ENCODE measurements at places on chromosomes 5 and 9.

- no peak for DNase-seq
These were observed 20.4 kb upstream of the ARSI start for GRCh38 chr5:150323092-150323491.

- DNase-seq, result no peak
These were observed 1138.2 kb downstream of the TAF11L14 start for GRCh38 chr5:18772475-18772874.

DNA sequence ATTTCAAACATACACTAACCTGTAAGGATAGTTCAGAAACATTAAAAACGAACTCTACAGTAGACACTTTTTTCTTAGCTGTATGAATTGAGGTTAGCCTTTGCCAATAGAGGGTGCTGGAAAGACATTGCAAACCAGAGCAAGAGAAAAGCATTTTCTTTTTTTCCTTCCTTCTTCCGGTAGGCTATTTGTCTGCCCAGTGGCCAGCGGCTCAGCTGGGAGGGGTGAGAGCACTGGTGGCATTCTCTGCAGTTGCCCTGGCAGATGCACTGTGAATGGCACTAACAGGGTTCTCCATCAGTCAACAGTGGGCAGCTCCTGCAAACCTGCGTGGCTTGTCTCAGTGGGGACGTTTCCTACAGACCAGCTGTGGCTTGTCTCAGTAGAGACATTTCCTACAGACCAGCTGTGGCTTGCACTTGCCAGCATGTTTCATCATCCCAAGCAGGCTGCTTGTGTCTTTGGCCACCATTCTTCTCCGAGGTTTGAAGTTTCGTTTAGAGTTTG lies 984.5 kb upstream of the CDH18 start:
- DNase-seq, result peak; percentile 4

DNA sequence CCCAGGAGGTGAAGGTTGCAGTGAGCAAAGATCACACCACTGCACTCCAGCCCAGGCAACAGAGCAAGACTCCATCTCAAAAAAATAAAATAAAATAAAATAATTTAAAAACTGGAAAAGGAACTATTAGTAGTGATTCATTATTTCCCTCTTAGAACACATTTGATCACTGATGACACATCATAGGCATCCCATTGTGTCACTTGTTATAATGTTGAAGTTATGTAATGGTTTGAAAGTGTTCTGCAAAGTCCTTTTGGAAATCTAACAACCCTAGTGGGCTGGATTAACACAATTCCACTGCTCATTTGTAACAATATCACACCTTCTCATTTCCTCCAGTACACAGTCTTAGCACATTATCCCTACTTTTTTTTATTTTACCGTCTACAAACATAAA lies 81.8 kb upstream of the LMNB1 start:
- no peak for DNase-seq

DNA sequence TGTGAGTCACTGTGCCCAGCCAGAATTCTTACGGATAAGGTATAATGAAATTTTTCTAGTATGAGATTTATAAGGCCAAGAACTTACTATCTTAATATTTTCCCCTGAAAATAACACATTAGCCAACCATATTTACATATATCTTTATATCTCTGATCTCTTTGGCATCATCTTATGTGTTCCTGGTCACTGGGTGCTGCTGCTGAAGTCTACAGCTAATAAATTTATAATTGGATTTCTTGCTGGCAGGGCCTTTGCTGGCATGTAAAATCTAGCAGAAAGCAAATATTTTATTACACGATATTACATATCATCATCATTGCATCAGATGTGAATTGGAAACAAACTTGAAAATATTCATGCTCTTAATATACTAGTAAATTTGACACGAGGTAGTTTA lies 590.7 kb downstream of the ANXA1 start:
- DNase-seq, result no peak

- DNase-seq, result no peak
These were observed 5.4 kb downstream of the GDA start for GRCh38 chr9:72154468-72155285.

- DNase-seq, result peak; percentile 52
These were observed 291.8 kb upstream of the DAB2 start for GRCh38 chr5:39716532-39717028.

GRCh38 chr9:111621895-111622480 lies 9.1 kb upstream of the DNAJC25 start:
- DNase-seq, result peak; percentile 53

DNA sequence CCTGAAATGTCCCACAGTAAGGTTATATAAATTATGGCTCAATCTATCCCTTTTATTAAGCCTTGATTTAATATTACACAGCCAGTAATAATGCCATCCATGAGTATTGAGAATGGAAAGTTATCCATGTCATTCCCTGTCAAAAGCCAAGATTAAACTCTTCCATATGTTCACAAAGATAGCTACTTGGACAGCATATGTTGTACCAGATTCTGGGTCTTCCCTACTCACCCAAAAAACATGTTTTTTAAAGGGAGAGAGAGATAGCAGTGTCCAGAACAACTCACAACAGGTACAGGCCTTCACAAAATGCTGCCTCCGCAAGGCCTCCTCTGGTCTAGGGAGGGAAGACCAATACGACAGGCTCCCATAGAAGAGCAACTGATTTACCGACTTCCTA lies 15.4 kb downstream of the CDK5RAP2 start:
- DNase-seq, result no peak

GRCh38 chr5:76404223-76405211 lies 1.4 kb downstream of the IQGAP2 start:
- DNase-seq, result no peak

DNA sequence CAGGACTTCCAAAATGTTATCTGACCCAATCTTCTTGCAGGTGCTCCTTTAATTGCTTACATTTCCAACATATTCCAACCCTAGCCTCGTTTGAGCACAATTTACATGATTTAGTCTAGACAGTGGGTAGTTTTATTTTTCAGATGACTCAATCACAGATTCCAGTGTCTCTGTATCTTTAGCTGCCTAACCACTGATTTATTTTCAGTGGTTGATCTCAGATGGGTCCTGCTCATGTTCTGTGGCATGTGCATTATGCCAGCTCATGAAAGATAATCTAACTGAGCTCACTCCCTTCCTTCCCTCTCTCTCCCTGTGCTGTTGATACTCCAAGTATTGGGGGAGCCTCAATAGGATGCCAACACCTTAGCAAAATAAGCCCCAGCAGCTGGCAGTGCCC lies 106.1 kb upstream of the ICE1 start:
- no peak for DNase-seq

DNA sequence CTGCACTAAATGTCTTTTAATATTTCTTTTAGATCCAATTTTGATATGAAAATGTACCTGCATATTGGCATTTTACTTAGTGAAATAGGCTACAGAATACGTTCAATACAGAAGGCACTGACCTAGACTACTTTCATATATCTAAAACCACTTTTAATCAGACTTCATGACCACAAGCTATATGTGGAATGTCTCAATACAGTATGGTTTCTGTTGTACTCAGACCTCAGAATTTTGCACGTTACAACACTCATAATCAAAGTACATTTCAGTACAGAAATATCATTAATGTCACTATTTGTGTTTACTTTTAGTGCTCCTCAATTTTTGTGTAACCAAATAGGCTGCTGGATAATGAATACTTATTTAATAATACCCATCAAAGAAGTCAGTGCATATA lies 74.8 kb downstream of the MEF2C start:
- no peak for DNase-seq

GRCh38 chr5:8700671-8701070 lies 831.7 kb downstream of the MTRR start:
- no peak for DNase-seq

- no peak for DNase-seq
These were observed 117.3 kb upstream of the ADAMTS19 start for GRCh38 chr5:129342796-129343195.

- no peak for DNase-seq
These were observed 2.5 kb upstream of the TENT4A start for GRCh38 chr5:6710551-6711318.

GRCh38 chr5:82221020-82221419 lies 57.1 kb downstream of the RPS23 start:
- no peak for DNase-seq

- no peak for DNase-seq
These were observed 41.9 kb downstream of the ZNF354A start for GRCh38 chr5:178688551-178688950.

DNA sequence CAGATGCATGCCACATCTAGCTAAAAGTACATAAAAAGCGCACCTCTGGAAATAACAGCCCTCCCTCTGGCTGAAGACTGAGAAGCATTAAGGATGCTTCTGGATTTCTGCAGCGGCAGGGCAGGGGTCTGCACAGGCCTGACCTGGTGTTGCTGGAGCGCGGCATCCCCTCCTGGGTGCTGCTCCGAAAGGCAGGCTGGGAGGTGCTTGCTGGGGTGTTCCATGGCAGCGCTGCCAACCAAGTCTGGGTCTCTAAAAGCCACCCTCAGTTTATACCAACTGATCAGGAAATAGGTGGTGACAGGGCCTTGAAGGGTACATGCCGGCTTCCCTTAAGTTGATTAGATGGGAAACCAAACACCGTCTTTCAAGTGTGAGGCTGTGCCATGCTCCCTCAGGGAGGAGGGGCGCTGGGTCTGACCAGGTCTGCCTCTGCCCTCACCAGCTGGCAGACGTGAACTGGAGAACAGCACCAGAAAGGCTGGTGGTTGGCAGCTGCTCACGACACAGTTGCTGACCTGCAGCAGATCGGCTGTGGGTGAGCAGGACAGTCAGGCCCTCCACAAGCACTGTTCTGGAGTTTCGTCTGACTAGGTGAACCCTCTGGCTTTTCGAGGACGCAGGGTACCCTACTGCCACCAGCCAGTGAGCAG lies 81.6 kb downstream of the DAP start:
- no peak for DNase-seq

DNA sequence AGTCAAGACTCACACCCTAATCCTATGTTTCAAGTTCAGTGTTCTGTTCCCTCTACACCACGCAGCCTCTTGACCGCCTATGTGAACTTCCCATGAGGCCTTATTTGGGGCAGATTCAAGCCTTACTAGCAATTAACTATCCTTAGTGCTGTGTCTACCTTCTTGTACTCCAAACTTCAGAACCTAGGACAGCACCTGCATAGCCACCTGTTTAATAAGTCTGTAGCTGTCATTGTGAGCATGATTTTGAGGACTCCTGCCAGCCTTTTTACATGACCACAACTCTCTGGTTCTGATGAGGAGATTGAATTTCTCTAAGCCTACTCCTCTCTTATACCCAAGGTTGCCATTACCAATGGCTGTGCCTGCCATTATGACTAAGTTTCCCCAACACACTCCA lies 50.8 kb upstream of the PCSK1 start:
- peak; percentile 61 for DNase-seq

- DNase-seq, result no peak
These were observed 93.1 kb upstream of the ACO1 start for GRCh38 chr9:32291370-32291769.

GRCh38 chr5:116076496-116076895 lies 8.3 kb upstream of the COMMD10 start:
- no peak for DNase-seq

GRCh38 chr9:69923972-69924371 lies 103.4 kb downstream of the CFAP95 start:
- DNase-seq, result no peak

- DNase-seq, result no peak
These were observed 184.9 kb downstream of the FANCC start for GRCh38 chr9:95132366-95133324.

GRCh38 chr9:132214027-132214622 lies 52.3 kb downstream of the NTNG2 start:
- peak; percentile 94 for DNase-seq

DNA sequence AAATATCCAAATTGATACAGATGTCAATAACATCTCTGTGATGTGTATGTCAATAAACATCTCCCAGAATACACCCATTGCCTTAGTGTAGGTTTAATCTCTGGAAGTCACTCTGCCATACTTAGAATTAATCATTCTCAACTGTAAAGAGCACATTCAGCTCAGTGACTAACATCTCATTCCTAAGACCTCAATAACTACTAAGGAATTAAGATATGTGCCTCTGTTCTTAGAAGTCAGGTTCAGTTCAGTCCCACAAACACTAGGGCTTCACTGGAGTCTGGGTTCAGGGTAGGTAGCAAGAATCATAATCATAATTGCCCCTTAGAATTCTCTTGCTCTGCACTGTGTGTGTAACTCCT lies 31.7 kb downstream of the UGCG start:
- no peak for DNase-seq

GRCh38 chr9:126043681-126044080 lies 282.9 kb upstream of the MVB12B start:
- DNase-seq, result no peak

DNA sequence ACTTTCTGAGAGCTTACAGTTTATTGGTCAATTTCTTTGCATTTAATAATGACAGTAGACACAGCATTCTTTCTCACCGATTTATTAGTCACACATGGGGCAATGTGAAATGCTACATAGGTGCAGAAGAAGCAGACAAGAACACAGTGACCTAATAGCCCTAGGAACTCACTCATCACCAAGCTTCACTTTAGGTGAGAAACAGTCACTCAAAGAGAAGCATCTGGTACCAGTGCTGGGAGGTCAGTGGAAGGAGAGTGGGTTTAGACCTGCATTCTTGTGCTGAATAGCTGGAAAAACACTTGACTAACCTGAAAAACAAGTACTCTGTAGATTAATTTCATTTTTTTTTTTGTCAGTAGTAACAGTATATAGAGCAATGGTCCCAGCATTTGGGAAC lies 179.6 kb downstream of the GRIA1 start:
- no peak for DNase-seq

- DNase-seq, result no peak
These were observed 91.8 kb upstream of the DMRT1 start for GRCh38 chr9:749716-750115.

- no peak for DNase-seq
These were observed 122.8 kb downstream of the CAMK4 start for GRCh38 chr5:111347021-111347420.

DNA sequence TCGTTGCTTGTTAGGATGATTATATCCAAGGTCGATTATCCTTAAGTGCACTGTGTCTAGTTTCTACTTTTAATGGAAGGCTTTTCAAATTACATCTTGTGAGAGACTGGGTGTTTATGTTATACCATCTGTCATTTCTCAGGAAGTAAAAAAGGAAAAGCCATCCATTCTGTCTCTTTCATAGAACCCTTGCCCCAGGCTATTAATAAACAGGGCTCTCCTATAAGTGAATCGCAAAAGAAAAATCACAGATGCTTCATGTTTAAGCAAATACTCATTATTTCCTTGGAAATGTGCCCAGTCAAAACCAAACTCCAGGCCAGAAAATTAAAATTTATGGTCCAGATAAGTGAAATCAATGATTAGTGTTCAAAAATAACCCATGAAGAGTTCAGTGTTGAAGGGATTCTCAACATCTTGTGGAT lies 58.1 kb downstream of the STARD4 start:
- peak; percentile 68 for DNase-seq

GRCh38 chr5:652773-653350 lies 40.3 kb downstream of the TPPP start:
- no peak for DNase-seq

DNA sequence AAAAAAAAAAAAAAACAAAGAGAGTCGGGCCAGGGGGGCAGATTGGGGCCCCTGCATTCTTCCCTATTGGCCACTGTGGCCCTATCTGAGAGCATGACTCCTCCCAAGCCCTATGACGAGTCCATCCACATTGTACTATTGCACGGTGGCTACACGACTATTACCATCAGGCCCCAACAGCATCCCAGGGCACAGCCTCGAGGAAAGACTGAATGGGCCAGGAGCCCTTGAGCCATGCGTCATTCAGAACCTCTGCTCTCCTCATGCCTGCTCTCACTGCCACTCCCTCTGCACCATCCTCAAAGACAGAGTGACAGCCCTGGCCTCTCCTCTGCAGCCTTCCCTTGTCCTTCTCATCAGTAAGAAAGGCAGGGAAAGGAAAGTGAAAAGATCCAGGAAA lies 20.2 kb upstream of the ORM1 start:
- no peak for DNase-seq

Data from eye (tissue), 1 donor.